ENCODE measurements at places on chromosomes 1 and 21. TPM values are rescaled to one million over a fixed set of nuclear protein-coding genes. Genes with fewer than 3 reads are reported as not detected.

Gene AK5
- total RNA-seq = not detected

Gene ATP1A4
- 0.39 TPM for total RNA-seq

Gene KCNA2
- 1.5 TPM for total RNA-seq

Gene CFHR3
- 0.39 TPM for total RNA-seq

Gene SLC50A1
- total RNA-seq = 30.2 TPM

Gene LRRC39
- 1.0 TPM for total RNA-seq

Gene RUNX3
- total RNA-seq = 3.4 TPM

GRCh38 chr1:197439708-197440280, 171.7 kb downstream of the CRB1 start:
- DNase-seq = no peak

GRCh38 chr1:101166583-101167120, 70.2 kb upstream of the S1PR1 start:
- no peak for DNase-seq

DNA sequence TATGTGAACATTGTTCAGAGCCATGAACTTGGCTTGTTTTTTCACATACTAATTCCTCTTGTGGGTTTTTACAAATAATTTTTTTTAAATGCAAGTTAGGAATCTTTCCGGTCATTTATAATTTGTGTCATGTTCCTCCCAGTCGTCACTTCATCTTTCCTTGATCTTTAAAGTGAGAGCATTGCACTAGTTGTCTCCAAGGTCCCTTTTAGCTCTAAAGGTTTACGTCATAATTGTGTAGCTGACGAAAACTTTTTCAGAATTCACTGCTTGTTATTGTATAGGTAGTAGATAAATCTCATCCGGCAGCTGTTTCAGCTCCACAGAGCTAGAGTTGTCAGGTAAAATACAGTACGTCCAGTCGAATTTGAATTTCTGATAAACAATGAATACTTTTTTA, 33.6 kb downstream of the SOAT1 start:
- DNase-seq = no peak

GRCh38 chr1:102942324-102942723, 166.0 kb downstream of the COL11A1 start:
- no peak for DNase-seq

DNA sequence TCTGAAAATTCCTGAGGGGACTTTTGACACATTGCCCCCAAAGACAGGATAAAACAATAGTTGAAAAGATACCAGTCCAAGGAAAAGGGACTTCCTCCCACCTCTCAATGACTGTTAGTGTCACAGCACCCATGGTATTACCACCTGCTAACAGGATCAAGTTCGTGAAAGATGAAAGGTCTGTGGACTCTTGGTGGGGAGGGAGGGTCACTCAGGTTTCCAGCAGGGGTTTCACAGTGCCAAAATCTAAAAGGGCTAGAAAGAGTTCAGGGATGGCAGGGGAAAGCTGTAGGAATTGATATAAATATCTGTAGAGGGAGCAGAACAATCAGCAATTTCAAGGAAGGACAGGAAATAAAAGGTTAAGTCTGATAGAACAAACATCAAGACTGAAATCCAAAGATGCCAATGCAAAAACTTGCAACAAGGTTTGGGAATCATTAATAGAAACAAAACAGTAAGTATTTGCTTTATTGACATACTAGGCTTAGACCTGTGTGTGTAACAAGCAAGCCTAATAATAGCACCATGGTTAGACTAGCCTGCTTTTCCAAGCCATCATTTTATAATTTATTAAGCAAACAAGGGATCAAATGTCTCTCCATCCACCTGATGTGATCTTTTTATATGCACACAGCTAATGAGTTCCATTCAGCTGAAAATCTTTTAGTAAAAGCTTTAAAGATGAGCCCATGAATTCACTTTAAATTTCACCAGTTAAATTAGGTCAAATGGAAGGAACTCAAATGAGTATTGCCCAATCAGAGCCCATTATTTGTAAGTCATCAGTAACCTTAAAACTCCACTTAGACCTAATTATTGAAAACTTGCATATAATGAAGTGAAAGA, 3.7 kb downstream of the MCL1 start:
- DNase-seq = no peak

DNA sequence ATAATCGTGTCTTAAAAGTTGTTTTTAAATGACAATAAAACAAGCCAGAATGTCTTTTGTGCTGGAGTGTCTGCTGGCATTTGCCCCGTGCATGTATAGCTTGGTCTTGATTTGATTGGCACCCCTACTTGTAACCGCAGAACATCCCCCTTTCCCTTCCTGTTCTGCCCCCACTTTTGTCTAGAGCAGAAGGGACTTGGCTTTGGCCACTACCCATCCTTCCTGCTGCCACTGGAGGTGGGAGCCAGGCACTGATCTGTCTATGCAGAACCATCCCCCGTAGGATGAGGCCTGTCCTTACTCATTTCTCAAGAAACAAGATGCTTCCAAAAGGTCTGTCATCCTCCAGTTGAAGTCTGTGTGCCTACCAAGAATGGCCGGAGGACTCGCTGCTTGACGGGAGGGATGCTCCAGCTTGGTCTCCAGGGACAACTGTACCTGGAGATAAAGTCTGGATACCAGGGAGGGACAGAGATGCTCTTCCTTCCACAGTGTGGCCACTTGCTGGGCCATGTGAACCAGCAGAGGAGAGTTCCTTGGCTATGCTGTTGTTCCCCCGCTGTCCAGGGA, 1.1 kb upstream of the SLC27A3 start:
- no peak for DNase-seq

- no peak for DNase-seq
These were observed 52.8 kb upstream of the TMPRSS2 start for GRCh38 chr21:41560661-41561158.

DNA sequence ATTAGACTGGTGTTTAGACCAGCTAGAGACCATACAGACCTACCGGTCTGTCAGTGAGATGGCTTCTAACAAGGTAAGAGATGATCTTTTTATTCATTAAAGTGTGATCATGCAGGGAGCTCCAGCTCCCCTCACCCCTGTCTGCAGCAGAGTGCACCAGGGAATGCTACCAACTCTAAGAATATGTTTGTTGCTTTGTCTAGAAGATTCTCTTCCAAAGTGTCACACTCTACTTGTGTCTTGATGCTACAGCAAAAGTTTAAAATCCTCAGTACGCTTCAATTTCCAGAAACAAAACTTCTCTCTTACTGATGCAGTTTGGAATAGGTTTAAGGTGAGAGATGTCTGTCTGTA, 201.4 kb upstream of the SGIP1 start:
- no peak for DNase-seq

DNA sequence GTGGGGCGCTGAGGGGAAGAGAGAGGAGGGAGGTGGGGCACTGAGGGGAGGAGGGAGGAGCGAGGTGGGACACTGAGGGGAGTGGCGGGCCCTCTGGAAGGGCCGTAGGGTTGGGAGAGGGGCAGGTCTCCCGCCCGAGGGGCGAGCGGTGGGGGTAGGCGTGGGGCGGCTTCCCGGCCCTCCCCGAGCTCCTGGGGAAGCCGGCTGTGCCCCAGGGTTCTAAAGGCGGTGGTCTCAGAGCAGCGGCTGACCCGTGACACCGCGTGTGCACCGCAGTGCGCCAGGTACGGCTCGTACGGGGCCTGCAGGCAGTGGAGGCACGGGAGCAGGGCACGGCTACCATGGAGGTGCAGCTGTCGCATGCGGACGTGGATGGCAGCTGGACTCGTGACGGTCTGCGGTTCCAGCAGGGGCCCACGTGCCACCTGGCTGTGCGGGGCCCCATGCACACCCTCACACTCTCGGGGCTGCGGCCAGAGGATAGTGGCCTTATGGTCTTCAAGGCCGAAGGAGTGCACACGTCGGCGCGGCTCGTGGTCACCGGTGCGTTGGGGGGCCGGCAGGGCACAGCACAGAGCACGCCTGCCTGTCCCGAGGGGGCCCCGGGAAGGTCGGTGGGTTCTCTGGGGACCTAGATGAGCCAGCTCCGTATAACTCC, 68.5 kb downstream of the OBSCN start:
- DNase-seq = peak; percentile 87

DNA sequence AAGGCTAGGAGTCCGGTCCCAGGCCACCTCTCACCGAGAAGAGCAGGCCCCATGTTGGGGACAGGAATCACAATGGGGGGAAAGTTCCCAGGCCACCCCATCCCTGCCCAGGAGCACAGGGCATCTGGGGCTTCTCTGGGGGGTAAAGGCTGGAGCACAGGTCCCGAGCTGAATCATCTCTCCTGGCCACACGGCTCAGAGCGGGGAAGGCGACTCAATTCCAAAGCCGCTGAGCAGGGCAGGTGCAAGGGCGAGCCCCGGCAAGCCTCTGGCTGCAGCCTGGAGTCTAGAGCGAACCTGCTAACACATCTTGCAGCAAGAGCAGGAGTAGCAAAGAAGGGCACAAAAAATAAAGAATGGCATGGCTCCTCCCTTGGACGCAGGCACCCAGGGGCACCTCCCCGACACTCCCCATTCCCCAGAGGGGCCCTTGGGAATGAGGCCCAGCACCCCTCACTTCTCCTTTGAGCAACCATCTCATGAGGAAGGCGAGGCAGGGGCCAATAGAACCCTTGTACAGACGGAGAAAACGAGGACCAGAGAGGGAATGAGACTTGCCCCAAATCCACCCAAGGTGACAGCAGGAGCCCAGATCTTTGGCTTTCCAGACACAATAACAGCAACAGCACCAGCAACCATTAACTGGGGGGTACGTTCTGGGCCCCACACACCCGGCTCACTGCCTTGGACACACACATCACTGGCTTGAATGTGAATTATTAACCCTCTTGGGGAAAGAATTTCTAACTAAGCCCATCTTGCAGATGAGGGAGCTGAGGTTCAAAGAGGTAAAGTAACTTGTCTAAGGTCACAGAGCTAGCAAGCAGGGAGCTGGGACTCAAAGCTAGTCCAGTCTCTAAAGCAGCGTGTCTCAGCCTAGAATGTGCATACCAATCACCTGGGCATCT, 20.7 kb upstream of the ALDH4A1 start:
- no peak for DNase-seq

DNA sequence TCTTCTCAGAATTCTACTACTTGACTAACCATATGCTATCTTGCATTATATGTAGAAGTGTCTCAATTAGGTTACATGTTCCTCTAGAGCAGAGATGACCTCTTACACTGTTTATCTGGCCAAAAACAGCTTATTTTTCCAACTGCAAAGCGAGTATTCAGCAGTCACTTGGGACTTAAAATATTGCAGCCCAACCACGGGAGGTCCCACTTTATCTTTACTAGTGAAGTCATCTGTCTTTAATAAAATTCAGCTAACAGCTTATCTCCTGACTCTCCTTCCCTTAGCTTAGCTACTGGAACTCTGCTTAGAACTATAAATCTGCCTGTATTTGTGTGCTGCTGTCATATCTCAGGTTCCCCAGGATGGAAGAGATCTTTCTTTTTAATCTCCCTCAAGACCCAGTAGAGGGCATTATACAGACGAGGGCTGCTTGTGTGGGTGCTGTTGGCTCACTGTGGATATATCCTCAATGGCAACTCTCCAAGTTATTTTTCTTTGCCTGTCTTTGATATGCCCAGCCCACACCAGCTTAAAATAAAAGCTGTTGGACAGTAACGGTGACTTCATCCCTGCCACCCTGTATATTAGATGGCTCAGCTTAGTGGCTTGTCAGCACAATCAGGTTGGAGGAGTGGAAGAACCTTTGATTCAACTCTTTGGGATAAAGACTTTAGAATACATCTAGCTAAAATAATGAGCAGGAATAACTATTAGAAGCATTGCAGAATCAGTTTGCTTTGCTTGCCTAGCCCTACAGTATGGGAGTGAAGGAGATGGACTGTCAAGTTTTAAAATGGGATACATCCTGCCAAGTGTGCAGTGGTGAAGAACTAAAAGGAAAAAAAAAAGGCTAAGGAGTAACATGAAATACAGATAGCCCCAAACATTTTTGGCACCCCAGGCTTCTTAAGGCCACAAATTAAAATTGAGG, 9.6 kb downstream of the ENSA start:
- DNase-seq = no peak

GRCh38 chr1:33641104-33641830, 168.8 kb downstream of the ZSCAN20 start:
- DNase-seq = peak; percentile 5

DNA sequence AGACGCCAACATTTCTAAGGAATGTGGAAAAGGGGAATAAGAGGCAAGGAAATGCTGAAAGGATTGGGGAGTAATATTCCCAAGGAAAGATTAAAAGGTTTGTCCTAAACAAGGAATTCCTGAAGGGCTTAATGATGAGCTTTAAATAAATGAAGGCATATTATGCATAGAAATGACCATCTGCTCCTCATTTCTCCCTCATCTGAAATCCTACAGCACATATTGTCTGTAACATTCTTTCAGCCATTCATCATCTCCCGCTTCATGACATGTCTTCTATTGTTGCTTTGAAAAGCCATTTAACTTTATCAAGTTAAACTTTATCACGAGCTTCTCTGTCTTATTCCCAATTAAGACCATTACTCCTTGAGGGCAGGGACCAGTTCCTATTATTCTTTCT, 608.7 kb upstream of the PLXNA2 start:
- no peak for DNase-seq

DNA sequence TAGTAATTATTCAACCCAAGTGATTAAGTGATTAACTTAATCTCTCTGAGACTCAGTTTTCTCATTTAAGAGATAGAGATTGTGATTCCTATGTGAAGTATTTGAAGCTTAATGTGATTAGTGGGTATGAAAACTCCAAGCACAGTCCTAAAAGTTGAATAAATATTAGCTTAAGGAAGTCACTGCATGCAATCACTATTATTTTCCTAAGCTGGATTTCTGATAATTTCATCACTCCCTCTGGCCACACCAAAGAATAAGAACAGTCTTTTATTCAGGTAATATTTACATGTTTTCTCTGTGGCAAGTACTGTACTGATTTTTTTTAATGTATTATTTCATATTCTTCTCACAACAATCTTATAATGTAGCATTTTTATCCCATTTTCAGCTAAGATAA, 31.1 kb downstream of the CD55 start:
- no peak for DNase-seq

GRCh38 chr1:60875138-60875537, 207.2 kb upstream of the NFIA start:
- DNase-seq = no peak

GRCh38 chr1:228793032-228793431, 57.8 kb downstream of the RHOU start:
- DNase-seq = no peak

DNA sequence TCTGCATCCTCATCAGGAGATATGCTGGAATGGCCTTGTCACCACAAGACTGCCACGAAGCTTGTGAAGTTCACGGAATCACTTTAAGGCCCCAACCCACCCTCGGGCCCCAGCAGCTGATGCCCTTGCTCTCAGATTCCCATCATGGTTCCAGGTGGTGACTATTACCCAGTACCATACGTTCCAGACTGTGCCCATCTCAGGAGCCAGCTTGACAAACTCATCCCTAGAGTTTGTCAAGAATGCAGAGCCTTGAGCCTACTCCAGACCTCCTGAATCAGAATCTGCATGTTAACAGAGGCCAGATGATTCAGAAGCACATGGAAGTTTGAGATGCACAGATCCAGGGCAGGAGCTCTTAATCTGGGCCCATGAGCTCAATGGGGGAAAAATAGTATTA, 53.9 kb upstream of the RBM15 start:
- no peak for DNase-seq

Data from mesenteric fat pad (tissue), 1 donor.